MM.1S (cell line): ENCODE measurements at places on chromosomes 6 and 20.

- no peak overlapping the region for H3K4me3 ChIP-seq
- H3K27me3 ChIP-seq, result no peaks in the 10 kb centered on the region
- DNase-seq, result no peak
- H3K27ac ChIP-seq, result no peak overlapping the region
- no peaks in the 10 kb centered on the region for H3K36me3 ChIP-seq
Observed at GRCh38 chr20:46122071-46122470, 4.0 kb downstream of the CD40 start.

GRCh38 chr20:21083825-21084325 lies 22.3 kb downstream of the LINC00237 start:
- H3K27ac ChIP-seq, result no peak overlapping the region
- no peak for DNase-seq
- no peaks in the 10 kb centered on the region for H3K4me1 ChIP-seq
- no peak overlapping the region for H3K4me3 ChIP-seq
- no peaks in the 10 kb centered on the region for H3K27me3 ChIP-seq

DNA sequence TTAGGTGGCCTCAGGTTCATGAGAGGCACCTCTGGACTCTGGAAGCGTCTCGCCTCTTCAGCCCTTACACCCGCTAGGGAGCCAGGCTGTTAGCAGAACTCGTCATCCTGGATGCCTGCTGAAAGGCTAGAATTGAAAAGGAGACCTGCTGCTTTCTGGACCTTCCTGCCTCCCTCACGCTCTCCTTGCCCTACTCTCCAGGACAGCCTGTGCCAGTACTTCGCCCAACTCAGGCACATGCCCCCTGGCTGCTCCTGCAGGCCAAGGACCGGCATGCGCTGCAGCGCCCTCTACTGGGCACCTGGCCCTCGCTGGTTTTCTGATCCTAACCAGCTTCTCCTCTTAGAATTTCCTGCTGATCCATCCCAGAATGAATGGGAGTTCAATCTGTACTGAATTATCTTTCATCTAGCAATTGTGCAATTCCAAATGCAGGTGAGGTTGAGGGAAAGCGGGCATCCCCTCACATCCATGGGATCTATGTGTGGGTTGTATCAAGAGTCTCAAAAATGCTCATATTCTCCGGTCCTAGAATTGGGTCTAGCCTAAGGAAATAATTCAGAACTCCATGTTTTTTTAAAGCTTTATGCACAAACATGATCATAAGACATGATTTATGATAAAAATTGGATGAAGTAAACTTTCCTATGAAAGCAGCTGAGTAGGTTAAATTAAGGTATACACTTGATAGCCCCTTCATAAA lies 78.0 kb downstream of the PTPN1 start:
- H3K36me3 ChIP-seq, result no peaks in the 10 kb centered on the region
- peak; percentile 40 for DNase-seq
- H3K27ac ChIP-seq, result no peak overlapping the region
- H3K4me3 ChIP-seq, result no peak overlapping the region
- H3K4me1 ChIP-seq, result peaks cover 5% of the 10 kb centered on the region
- no peaks in the 10 kb centered on the region for H3K27me3 ChIP-seq

DNA sequence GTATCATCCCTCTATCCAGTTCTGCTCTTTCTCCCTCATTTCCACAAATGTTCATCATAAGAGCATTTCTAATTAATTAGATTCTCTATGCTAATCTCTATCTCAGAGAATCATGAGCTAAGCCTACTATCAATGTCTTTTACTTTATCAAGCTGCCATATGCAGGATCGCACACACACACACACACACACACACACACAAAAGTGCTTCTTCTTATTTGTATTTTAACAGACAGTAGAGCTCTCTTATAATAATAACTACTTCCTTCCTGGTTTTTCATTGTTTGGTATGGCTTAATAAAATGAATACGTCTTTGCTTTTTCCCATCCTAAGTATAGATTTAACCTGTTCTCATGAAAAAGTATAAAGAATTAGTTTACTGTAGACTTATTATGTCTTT lies 170.2 kb downstream of the HAO1 start:
- H3K4me1 ChIP-seq, result peaks cover 18% of the 10 kb centered on the region
- H3K4me3 ChIP-seq, result no peak overlapping the region
- peak overlapping the region; percentile 40; the same call in 1 of the 2 replicates for H3K27ac ChIP-seq
- no peaks in the 10 kb centered on the region for H3K27me3 ChIP-seq
- DNase-seq, result no peak

DNA sequence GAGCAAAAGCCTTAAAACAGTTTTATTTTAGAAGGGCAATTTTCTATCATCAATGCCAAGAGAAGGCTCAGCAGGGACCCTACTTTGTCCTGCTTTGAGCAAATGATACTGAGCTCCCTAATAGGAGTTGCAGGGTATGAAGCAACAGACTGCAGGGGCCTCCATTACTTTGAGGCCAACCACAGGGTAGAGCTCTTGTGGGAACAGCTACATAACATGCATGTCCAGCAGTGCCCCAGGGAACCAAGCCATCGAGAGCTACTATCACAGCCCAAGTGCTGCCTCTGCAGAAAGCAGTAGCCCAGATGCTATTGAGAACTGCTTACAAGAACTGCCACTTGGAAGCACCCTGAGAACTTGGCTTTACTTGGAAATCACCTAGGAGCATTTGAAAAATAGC lies 222.1 kb downstream of the LAMA2 start:
- no peaks in the 10 kb centered on the region for H3K4me1 ChIP-seq
- H3K27ac ChIP-seq, result no peak overlapping the region
- H3K36me3 ChIP-seq, result no peaks in the 10 kb centered on the region

GRCh38 chr6:137697267-137697938 lies 169.7 kb upstream of the TNFAIP3 start:
- no peaks in the 10 kb centered on the region for H3K36me3 ChIP-seq
- peaks cover 26% of the 10 kb centered on the region for H3K4me1 ChIP-seq
- H3K4me3 ChIP-seq, result no peak overlapping the region
- peak; percentile 36 for DNase-seq
- H3K27ac ChIP-seq, result no peak overlapping the region

DNA sequence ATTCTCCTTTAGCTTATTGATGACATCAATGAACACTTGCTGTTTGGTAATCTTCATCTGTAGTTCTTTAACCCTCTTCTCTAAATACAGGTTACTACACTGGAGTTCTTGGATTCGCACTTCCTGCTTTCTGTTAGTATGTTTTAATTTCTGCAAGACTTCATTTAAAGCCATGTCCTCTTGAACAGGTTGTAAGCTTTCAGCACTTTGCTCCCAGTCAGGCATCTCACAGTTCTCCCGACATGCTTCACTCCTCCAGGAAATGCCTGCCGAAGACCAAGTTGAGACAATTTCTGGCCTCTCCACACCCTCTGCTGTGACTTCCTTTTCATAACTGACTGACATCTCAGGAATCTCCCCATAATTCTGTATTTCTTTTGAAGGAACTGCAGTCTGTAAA lies 15.8 kb downstream of the CAGE1 start:
- no peaks in the 10 kb centered on the region for H3K4me1 ChIP-seq
- no peaks in the 10 kb centered on the region for H3K36me3 ChIP-seq
- H3K27me3 ChIP-seq, result no peaks in the 10 kb centered on the region
- H3K4me3 ChIP-seq, result no peak overlapping the region
- no peak for DNase-seq

DNA sequence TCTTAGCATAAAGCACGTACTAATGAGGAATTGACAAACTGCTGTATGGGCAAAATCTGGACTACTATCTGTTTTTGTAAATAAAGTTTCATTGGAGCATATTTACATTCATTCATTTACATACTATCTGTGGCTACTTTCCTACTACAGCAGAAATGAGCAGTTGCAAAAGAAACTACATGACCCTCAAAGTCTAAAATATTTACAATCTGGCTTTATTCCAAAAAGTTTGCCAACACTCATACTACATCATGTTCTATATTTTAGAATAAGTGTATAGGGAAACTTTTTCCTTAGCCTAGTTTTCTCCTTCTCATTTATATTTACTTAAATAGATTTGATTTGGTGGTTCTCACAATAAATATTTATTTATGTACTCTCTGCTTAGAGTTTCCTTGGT lies 208.2 kb downstream of the RIMS1 start:
- no peaks in the 10 kb centered on the region for H3K4me1 ChIP-seq
- DNase-seq, result no peak
- H3K4me3 ChIP-seq, result no peak overlapping the region
- no peaks in the 10 kb centered on the region for H3K27me3 ChIP-seq
- H3K36me3 ChIP-seq, result no peaks in the 10 kb centered on the region
- H3K27ac ChIP-seq, result no peak overlapping the region

DNA sequence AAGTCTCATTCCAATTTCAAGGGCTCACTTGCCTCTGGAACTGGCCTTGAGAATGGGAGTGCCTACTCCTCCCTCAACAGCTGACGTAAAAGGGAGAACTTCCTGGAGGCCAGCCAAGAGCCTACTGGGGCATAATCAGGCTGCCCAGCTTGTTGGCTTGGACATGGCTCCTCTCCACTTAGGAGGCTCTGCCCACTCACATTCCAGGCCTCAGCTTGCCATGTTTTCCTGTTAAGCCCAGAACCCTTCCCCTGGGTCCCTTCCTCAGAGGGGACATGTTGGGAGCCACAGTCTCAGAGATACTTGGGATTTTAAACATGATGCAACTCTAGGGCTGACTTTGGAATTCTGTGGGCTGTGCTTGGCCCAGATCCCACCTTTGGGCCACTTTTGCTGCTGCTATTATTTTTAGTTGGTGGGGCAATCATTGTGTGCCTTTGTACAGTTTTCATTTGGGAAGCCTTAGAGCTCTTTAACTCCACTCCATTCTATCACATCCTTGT lies 31.5 kb upstream of the ADTRP start:
- no peaks in the 10 kb centered on the region for H3K27me3 ChIP-seq
- peaks cover 15% of the 10 kb centered on the region for H3K4me1 ChIP-seq
- DNase-seq, result no peak
- no peak overlapping the region for H3K27ac ChIP-seq
- no peaks in the 10 kb centered on the region for H3K36me3 ChIP-seq

- no peak overlapping the region for H3K4me3 ChIP-seq
- no peaks in the 10 kb centered on the region for H3K36me3 ChIP-seq
- no peak for DNase-seq
- H3K27me3 ChIP-seq, result peaks cover 89% of the 10 kb centered on the region
- H3K27ac ChIP-seq, result no peak overlapping the region
Observed at GRCh38 chr20:62751551-62752150, 43.0 kb downstream of the NTSR1 start.

- no peak overlapping the region for H3K27ac ChIP-seq
- no peaks in the 10 kb centered on the region for H3K4me1 ChIP-seq
- DNase-seq, result no peak
- no peaks in the 10 kb centered on the region for H3K36me3 ChIP-seq
Observed at GRCh38 chr6:93293872-93294271, 125.5 kb downstream of the EPHA7 start.

DNA sequence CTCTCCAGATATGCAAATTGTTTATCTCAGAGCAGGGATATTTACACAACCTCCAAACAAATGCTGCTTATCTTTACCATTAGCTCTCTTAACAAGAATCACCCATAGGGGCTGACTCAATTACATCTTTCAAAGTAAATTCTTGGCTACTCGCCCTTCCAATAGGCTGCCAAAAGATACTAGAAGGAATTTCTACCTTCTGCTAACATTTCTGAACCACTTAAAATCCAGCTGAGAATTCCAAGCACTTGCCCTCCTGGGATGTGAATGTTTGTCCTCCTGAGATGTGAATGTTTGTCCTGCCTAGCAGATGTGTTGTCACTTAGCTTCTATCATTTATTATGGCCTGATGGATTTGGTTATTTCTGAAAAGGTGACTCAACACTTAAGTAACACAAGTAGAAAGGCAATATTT lies 388.0 kb downstream of the GJA1 start:
- no peaks in the 10 kb centered on the region for H3K4me1 ChIP-seq
- H3K4me3 ChIP-seq, result no peak overlapping the region
- no peak overlapping the region for H3K27ac ChIP-seq
- no peaks in the 10 kb centered on the region for H3K36me3 ChIP-seq
- H3K27me3 ChIP-seq, result no peaks in the 10 kb centered on the region

- no peak overlapping the region for H3K27ac ChIP-seq
- H3K36me3 ChIP-seq, result no peaks in the 10 kb centered on the region
- H3K4me3 ChIP-seq, result no peak overlapping the region
- H3K4me1 ChIP-seq, result no peaks in the 10 kb centered on the region
Observed at GRCh38 chr6:49979584-49979983, 10.2 kb upstream of the DEFB113 start.

GRCh38 chr20:36274181-36274841 lies 31.8 kb upstream of the DLGAP4 start:
- H3K4me1 ChIP-seq, result no peaks in the 10 kb centered on the region
- H3K36me3 ChIP-seq, result no peaks in the 10 kb centered on the region
- no peak overlapping the region for H3K4me3 ChIP-seq
- peaks cover 26% of the 10 kb centered on the region for H3K27me3 ChIP-seq

- H3K36me3 ChIP-seq, result no peaks in the 10 kb centered on the region
- DNase-seq, result no peak
- no peaks in the 10 kb centered on the region for H3K27me3 ChIP-seq
- peaks cover 50% of the 10 kb centered on the region for H3K4me1 ChIP-seq
Observed at GRCh38 chr6:105785066-105785811, 300.9 kb upstream of the PRDM1 start.

- H3K27ac ChIP-seq, result no peak overlapping the region
- DNase-seq, result no peak
- H3K36me3 ChIP-seq, result no peaks in the 10 kb centered on the region
- peak overlapping the region; percentile 12; the same call in 1 of the 2 replicates for H3K4me3 ChIP-seq
- H3K27me3 ChIP-seq, result no peaks in the 10 kb centered on the region; the same call in 1 of the 2 replicates
Observed at GRCh38 chr20:34311118-34312023, 8.2 kb upstream of the AHCY start.

- H3K4me1 ChIP-seq, result no peaks in the 10 kb centered on the region
- peak; percentile 66 for DNase-seq
- H3K4me3 ChIP-seq, result no peak overlapping the region
- H3K27ac ChIP-seq, result no peak overlapping the region
- no peaks in the 10 kb centered on the region for H3K36me3 ChIP-seq
Observed at GRCh38 chr6:132298344-132298949, 102.8 kb downstream of the MOXD1 start.

DNA sequence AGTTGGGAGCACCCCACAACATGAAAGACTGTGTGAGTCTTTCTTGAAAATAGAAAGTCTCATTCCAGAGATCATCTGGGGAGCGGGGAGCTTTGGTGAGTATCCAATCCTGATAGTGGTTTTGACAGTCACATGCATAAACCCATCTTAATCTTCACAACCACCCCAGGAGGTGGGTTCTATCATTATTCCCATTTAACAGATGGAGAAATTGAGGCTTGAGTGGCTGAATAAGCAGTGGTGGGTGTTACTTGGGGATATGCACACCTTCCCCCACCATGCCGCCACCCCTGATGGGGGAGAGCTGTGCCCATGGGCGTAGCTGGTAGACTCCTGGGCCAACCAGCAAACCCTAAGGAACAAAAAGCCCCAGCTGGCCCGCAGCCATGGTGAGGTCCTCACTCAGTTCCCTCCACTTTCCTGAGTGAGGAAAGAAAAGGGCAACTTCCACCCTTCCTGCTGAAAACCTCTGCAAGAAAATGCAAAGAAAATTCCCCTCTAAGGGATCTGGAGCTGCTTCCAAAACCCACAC lies 99.8 kb downstream of the SNX5 start:
- no peak overlapping the region for H3K4me3 ChIP-seq
- DNase-seq, result no peak
- H3K4me1 ChIP-seq, result no peaks in the 10 kb centered on the region
- no peak overlapping the region for H3K27ac ChIP-seq

- no peak overlapping the region for H3K27ac ChIP-seq
- no peaks in the 10 kb centered on the region for H3K4me1 ChIP-seq
- H3K36me3 ChIP-seq, result no peaks in the 10 kb centered on the region
- no peak overlapping the region for H3K4me3 ChIP-seq
Observed at GRCh38 chr6:125104425-125104824, 49.1 kb upstream of the TPD52L1 start.
